Stimulated activated CD4-positive, alpha-beta T cell treated with anti-CD3 and anti-CD28 coated beads, Interleukin-4, amount 100 ng/mL, for 4 hours (primary cell): ENCODE measurements at places on chromosomes 2 and 18.

DNA sequence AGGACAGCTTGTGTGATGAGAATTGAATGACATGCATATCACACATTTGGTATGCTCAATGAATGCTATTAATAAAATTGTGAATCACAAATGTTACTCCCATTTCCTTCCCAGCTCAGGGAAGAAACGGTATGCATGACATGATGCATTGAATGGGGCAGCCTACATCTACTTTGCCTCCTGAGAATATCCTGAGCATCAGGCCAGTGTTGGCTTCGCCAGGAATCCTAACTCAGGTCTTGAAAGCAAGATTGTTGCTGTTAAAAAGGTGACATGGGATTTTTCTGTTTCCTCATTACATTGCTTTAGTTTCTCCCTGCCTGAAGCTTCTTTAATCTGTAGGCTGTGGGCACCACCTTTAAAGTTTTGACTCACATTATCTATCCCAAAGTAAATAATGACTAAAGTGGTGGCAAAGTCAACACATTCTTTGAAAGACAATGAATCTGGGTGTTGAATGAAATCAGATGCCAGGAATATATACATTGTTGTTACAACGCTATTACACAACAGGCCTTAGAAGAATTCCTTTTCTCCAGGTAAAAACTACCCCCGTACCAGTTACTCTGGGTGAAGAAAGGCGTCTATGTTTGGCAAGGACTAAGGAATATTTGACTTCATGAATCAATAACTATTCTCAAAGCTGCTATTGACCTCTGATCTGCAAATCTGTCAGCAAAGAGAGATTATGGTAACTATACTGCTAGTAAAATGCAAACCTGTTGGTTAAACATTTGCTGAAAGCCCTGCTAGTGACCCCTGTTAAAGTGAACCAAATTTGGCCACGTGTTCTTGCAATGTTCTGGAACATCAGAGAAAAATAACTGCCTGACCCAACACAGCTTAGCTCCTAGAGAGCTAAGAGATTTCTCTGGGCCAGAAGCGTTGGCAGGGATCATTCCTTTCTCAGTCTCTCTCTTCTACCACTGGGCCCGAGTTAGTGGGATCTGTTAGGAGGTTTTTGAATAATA is 30.5 kb upstream of the NEDD4L start:
- DNase-seq = no peak

DNA sequence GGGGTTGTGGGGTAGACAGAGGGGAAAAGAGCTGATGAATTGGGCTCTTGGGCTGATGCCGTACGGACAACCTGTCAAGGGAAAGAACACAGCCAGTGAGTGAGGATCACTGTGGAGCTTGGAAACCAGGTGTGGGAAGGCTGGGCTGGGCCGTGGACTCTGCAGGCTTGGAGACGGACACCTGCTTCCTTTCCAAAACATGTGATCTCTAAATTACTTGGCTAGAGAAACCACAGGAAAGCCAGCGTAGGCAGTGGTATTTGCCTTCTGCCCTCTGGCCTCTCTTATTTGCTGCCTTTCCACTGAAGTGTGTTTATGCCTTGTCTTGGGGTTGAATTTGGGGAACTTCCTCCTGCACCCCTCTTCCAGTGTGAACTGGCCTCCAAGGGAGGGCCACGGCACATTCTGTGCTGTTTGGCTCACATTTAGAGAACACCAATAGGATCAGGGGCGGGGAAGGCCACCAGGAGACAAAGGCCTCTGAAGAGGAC is 267.7 kb downstream of the PRKCE start:
- DNase-seq = no peak

- no peak for DNase-seq
These were observed 172.9 kb upstream of the SETBP1 start for GRCh38 chr18:44507729-44508325.

DNA sequence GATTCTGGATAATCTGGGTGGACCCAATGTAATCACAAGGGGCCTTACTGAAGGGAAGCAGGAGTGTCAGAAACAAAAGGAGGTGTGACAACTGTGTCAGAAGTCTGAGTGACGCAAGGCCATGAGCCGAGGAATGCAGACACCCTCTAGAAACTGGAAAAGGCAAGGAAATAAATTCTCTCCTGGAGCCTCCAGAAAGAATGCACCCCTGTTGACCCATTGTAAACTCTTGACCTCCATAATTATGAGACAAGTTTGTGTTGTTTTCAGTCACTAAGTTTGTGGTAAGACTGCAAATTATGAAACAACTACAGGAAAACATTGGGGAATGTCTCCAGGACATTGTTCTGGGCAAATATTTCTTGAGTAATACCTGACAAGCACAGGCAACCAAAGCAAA is 47.3 kb upstream of the B3GNT7 start:
- no peak for DNase-seq

- no peak for DNase-seq
These were observed 31.9 kb downstream of the VWA3B start for GRCh38 chr2:98118852-98119251.
